Activated B cell treated with CpG ODN at 0.5 μM for 24 hours (primary cell): ENCODE measurements at places on chromosomes 2 and 18.
A peak's percentile ranks its signal among the peaks of the same experiment; 100 is the strongest.

GRCh38 chr2:94872676-94873361, 1.6 kb downstream of the TEKT4 start:
- no peaks in the 10 kb centered on the region for H3K4me1 ChIP-seq
- DNase-seq, result no peak
- H3K27ac ChIP-seq, result no peak overlapping the region
- H3K4me3 ChIP-seq, result no peak overlapping the region
- peaks cover 3% of the 10 kb centered on the region for H3K27me3 ChIP-seq
- H3K36me3 ChIP-seq, result no peaks in the 10 kb centered on the region

- H3K36me3 ChIP-seq, result no peaks in the 10 kb centered on the region
- H3K4me3 ChIP-seq, result no peak overlapping the region
- no peak for DNase-seq
- H3K27me3 ChIP-seq, result peaks cover 2% of the 10 kb centered on the region
- no peaks in the 10 kb centered on the region for H3K4me1 ChIP-seq
- no peak overlapping the region for H3K27ac ChIP-seq
Measured at GRCh38 chr2:120463527-120463926, 117.6 kb downstream of the INHBB start.

GRCh38 chr2:148495586-148495985, 149.0 kb upstream of the EPC2 start:
- no peak for DNase-seq
- H3K27ac ChIP-seq, result peak overlapping the region; percentile 39
- H3K27me3 ChIP-seq, result no peaks in the 10 kb centered on the region
- peaks cover 40% of the 10 kb centered on the region for H3K4me1 ChIP-seq
- H3K4me3 ChIP-seq, result no peak overlapping the region
- H3K36me3 ChIP-seq, result no peaks in the 10 kb centered on the region

GRCh38 chr2:140247451-140248195, 1467.4 kb upstream of the NXPH2 start:
- no peaks in the 10 kb centered on the region for H3K36me3 ChIP-seq
- H3K4me3 ChIP-seq, result no peak overlapping the region
- no peaks in the 10 kb centered on the region for H3K4me1 ChIP-seq
- H3K27ac ChIP-seq, result no peak overlapping the region
- DNase-seq, result no peak

DNA sequence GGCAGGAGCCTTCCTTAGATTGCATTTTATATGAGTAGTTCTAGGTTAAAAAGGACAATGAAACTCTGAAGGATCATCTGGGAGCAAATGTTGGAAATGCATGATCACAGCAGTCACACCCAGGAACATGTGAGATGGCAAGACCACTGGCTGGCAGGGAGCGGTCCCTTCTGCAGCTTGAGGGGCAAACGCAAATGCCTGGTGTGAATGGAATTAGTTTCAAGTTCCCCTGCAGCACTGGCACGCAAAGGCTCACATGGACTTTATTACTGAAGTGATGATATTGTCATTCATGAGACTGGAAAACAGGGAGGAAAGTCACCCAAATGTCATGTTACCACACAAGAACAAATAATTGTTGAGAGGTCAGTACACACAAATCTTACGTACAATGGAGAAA, 223.3 kb downstream of the FBXO15 start:
- H3K4me1 ChIP-seq, result no peaks in the 10 kb centered on the region
- no peak overlapping the region for H3K4me3 ChIP-seq
- no peak overlapping the region for H3K27ac ChIP-seq
- peaks cover 2% of the 10 kb centered on the region for H3K27me3 ChIP-seq

DNA sequence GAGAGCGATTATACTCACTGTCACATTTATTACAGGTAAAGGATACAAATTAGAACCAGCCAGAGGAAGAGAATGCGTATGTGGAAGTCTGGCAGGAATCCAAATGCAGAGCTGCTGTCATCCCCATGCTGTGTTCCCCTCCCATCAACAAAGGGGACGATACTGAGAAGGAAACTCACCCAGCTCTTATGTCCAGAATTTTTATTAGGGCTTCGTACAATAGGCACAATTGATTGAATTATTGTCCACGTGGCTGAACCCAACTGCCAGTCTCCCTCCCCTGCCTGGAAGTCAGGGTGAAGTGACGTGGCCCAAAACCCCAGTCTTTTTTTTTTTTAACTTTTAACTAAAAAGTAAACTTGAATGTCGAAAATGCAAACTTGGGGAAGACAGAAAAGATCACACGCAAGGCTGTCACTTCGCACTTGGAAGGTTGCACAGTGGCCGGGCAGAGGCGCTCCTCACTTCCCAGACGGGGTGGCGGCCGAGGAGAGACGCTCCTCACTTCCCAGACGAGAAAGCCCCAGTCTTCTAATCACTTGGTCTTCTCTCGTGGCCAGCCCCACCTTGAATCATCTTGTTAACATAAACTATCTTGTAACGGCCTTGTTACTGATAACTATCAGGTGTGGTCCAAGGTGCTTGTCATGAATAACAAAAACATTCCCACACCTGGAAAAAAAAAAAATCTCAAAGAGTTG, 40.0 kb upstream of the ITSN2 start:
- H3K27ac ChIP-seq, result no peak overlapping the region
- H3K36me3 ChIP-seq, result no peaks in the 10 kb centered on the region
- H3K4me1 ChIP-seq, result no peaks in the 10 kb centered on the region
- no peak overlapping the region for H3K4me3 ChIP-seq
- no peak for DNase-seq
